Thoracic aorta (tissue), 2 donors: ENCODE measurements at places on chromosomes 7 and 10.

GRCh38 chr10:79399223-79399831 lies 46.1 kb downstream of the ZCCHC24 start:
- DNase-seq, result peak; percentile 78

- DNase-seq, result no peak
Measured at GRCh38 chr10:71419002-71419540, 22.4 kb downstream of the CDH23 start.

DNA sequence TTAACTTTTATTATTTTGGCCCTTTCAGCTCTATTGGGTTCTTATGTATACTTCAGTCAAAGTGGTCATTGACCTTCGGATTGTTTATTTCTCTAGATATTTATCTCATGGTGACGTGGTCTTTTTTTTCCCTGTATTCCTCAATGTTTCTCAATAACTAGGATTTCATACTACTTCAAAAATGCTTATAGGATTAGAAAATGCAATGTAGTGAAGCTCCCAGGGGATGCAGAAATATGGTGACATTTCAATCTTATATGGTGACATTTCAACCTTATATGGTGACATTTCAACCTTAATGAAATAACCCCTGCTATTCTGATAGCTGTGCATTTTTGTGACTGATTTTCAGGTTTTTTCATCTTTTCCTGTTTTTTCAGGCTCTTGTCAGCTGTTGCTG lies 51.4 kb downstream of the CHRM2 start:
- DNase-seq, result no peak

GRCh38 chr10:109922358-109922975 lies 844 bp downstream of the XPNPEP1 start:
- DNase-seq, result no peak

DNA sequence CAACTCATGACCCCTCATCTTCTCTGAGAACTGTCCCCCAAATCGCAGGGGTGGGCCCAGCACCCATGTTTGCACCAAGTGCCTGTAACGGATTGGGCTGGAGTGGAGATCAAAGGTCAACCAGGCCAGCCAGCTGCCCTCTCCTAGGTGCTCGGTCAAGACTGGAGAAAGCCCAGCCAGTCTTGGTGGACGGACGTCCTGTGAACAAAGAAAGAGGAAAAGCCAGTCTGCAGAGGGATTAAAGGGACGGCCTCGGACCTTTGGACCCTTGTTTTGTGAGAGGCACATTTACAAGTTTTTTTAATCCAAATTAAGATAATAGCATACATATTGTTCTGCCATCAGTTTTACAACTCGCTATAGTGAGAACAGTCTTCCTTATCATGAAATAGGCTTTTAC lies 31.7 kb upstream of the GALNTL5 start:
- no peak for DNase-seq

DNA sequence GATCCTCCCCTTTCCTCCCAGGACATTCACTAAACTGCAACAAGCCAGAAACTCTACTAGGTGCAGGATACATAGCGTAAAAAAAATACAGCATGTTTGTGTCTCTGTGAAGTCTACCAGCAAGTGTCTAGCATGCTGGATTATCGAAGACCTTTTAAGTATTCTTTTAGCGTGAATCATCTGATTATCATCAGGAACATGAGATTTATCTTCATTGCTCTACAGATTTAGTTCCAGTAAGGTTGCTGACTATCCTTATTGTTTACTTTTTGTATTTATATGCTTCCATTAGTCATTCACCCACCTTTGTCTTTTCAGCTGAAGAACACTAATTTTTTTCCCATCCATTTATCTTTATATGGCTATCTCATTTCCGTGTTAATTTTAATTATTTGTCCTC lies 62.8 kb downstream of the PDZD8 start:
- DNase-seq, result no peak

- DNase-seq, result no peak
Measured at GRCh38 chr7:88628363-88629085, 131.0 kb upstream of the ZNF804B start.

DNA sequence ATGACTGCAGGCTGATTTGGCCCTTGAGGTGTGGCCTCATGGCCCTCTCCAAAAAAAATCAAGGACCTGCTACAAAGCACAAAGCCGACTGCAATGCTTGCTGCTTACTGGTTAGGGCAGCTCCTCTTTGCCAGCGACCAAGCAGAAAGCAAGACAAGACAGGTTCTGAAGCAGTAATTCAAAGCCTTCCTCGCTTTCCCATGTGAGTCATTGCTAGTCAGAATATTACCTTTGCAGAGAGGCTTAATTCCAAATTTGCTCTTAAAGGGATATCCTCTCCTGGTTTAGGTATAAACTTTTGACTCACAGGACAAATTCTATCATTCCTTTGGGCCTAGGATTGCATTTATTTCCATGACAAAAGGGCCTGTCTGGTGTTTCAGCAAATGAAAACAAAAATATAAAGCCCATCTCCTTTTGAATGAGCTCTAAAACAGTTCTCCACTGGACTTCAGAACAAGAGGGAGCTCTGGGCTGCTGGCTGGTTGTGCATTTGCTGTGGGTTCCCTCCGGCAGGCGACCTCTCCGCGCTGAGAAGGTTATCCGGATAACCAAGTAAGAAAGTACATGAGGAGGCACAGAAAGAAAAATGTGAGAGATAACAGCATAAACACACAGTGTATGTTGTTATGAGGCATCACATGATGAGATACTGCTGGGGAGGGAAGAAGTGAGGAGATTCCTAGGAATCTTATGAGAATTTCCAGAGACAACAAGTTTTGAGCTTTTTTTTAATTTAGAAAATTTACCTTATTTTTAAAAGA lies 90.8 kb downstream of the EGFR start:
- no peak for DNase-seq

GRCh38 chr7:1981878-1982230 lies 250.9 kb downstream of the MAD1L1 start:
- DNase-seq, result no peak

DNA sequence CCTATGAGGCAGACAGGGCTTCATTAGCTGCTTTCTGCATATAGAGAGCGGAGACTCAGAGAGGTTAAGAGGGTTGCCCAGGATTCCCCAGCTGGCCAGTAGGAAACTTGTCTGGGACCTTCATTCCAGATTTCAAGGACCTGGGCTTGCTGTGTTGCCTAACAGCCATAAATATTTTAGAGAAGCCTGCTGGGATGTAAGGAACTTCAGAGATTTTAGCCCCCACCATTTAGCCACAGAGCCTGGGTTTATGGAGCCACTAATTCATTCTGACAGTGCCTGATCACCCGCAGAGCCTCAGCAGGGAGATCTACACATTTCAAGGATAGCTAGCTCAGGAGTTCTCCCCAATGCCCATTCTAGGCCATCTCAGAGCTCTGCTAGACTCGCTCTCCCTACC lies 56.6 kb upstream of the TRUB1 start:
- DNase-seq, result no peak

- no peak for DNase-seq
Measured at GRCh38 chr7:6306471-6306870, 34.0 kb upstream of the CYTH3 start.
